ENCODE measurements at places on chromosomes 2 and 18. TPM values are rescaled to one million over a fixed set of nuclear protein-coding genes. Genes with fewer than 3 reads are reported as not detected.

GRCh38 chr2:195117011-195117410 is 540.0 kb upstream of the SLC39A10 start:
- no peak for DNase-seq

DNA sequence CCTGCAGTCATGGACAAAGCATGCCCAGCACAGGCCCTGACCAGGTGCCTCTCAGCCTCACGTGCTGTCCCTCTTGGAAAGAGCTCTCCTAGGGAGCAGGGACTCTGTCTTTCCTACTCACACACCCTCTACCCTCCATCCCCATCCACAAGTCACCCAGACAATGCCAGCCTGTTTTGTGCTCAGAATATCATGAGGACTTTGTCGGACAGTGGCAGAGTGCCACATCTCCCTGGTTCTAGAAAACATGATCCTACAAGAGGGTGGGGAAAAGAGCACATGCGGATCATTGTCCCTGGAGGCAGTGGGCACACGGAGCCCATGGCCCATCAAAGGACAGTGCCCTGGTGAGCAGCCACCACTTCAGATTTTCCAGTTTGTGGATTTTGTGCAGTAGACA is 3.7 kb upstream of the MAL start:
- DNase-seq, result no peak

The CPO gene
- total RNA-seq, result 0.24 TPM

- no peak for DNase-seq
Measured at GRCh38 chr2:143674051-143674450, 544.8 kb downstream of the ARHGAP15 start.

GRCh38 chr2:221310730-221311129 is 261.4 kb downstream of the EPHA4 start:
- DNase-seq, result no peak

GRCh38 chr2:85130407-85130806 is 2.8 kb upstream of the TCF7L1 start:
- DNase-seq, result no peak

DNA sequence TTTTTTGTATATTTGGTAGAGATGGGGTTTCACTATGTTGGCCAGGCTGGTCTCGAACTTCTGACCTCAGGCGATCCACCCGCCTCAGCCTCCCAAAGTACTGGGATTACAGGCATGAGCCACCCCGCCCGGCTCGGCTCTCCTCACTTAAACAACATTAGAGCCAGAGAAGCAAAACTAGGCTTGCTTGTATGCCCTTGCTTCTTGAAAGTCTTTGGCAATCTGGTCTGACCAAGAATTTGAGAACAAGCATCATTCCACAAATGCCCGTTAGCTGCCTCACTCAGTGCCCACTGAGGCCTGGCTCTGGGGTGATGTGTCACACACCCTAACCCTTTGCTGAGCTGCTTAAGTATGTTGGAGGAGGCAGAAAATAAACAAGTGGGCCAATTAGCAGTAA is 33.5 kb downstream of the SOWAHC start:
- no peak for DNase-seq

DNA sequence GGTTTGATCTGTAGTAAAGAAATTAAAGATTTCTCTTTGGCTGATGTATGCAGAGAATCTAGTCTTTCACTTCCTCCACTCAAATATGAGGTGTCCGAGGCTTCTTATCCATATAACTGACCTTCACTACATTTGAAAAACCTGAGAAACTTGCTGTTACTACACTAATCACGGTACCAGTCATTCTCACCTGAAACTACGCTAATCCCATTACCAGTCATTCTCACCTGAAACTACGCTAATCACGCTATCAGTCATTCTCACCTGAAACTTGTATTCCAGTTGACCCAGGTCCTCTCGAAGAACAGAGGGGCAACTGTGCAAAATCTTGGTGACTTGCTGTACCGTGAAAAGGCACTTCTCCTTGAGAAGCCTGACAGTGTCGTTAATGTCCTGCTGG is 5.1 kb downstream of the MTERF4 start:
- no peak for DNase-seq

- DNase-seq, result no peak
Measured at GRCh38 chr2:172425336-172425735, 2.0 kb upstream of the ITGA6 start.

DNA sequence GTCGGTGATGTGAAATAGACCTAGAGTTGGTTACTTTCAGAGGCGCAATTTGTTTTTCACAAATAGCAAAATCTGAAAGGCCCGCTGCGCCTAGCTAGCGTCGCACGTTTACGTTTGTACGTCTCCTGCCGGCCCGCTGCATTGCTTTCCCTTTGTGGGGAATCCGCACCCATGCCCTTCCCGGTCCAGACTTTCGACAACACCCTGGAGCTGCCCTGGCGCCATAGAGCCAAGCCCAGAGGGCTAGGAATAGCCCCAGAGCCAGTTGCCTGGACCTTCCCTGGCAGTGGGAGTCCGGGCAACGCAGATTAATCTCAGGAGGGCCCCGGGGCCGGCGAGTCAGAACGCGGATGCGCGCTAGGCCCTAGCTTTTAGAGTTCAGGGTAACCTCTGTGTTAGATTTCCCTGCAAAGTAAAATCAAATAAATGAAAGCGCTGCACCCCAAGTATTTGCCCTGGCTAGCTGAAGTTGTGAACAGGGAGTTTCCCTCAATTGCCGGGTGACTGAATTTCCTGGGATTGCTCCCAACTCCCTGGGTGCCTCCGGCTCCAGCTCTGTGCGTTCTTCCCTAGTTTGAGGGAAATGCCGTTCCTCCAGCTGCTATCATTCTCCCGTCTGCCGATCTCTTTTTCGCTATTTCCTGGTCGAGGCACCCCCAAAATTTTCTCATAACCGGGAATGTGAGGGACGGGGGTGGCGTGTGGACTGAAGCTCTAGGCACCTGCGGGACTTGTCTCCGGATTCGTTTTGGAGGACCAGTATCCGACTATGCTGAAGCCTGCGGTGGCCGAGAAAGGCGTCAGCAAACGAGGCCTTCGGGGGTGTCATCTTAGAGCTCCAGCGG is 1.2 kb upstream of the EN1 start:
- DNase-seq, result no peak

The RAB11FIP5 gene
- 29.3 TPM for total RNA-seq

The UGT1A5 gene
- not detected for total RNA-seq

GRCh38 chr2:45134726-45135125 is 125.5 kb upstream of the SIX2 start:
- DNase-seq, result no peak

The CXCR4 gene
- 7.8 TPM for total RNA-seq

- DNase-seq, result no peak
Measured at GRCh38 chr18:58513615-58514335, 115.1 kb downstream of the ALPK2 start.

The WNT10A gene
- not detected for total RNA-seq

DNA sequence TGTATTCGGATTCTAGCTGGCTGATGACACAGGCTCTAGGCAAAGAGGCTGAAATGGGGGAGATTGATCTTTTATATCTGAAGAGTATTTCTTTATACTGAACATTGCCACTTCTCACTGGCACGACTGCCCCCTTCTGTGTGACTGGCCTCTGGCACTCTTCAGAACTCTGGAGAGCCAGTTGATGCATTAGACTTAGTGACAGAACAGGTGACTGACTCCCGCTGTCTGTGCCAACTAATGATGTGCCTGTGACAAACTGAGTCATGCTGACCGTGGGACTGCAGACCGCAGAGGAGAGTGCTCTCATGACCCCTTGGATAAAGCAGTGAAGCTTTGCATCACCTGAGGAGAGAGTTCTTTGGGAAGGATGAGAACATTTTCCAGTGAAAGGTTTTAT is 14.4 kb downstream of the MGAT5 start:
- DNase-seq, result no peak

The LCLAT1 gene
- 43.3 TPM for total RNA-seq
